ENCODE measurements at places on chromosomes 1 and 21. TPM values are rescaled to one million over a fixed set of nuclear protein-coding genes. Genes with fewer than 3 reads are reported as not detected.

The CFHR4 gene
- not detected for total RNA-seq

DNA sequence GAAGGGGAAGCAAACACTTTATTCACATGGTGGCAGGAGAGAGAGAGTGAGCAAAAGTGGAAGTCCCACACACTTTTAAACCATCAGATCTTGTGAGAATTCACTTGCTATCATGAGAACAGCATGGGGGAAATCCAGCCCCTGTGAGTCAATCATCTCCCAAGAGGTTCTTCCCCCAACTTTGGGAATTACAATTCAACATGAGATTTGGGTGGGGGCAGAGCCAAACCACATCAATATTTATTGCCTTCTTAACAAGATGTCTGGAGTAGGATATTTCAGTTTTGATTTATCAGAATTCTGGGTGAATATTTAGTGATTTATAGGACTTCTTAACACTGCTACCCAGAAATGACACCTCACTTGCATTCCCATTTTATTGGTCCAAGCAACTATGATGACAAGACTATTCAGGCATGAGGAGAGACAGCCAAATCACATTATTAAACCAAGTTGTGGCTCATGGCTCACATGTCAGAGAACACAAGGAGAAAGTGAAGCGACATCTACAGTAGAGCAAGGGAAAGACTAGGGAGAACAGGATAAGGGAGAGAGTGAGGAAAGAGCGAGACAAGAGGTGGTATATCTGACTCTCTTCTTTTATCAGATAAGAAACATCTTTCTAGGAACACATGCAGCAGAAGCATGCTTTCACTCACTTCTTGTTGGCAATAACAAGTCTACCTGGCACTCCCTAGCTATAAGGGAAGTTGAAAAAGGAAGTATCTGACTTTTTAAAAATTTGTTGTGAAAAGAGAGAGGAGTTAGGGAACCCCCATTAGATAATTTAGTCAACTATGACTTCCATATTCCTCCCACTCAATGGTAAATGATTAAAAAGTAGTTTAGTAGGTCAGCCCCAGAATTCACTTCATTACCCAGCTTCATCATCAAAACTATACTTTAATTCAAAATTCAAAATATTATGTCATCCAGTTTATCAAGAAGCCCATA lies 36.6 kb upstream of the PTPRC start:
- DNase-seq: no peak

- DNase-seq: no peak
Measured at GRCh38 chr21:29870814-29871213, 69.0 kb downstream of the GRIK1 start.

GRCh38 chr1:166170726-166171125 lies 3.9 kb upstream of the FAM78B start:
- DNase-seq: no peak
